Tracheal epithelial cell (primary cell): ENCODE measurements at places on chromosomes 12 and 14. TPM values are rescaled to one million over a fixed set of nuclear protein-coding genes. Genes with fewer than 3 reads are reported as not detected.

GLIPR1L2 gene
- total RNA-seq = 0.48 and 0.85 TPM in 2 replicates

OTX2 gene
- not detected in 2 replicates for total RNA-seq

IGF1 gene
- total RNA-seq = not detected in 2 replicates

CMTM5 gene
- not detected in 2 replicates for total RNA-seq

NUAK1 gene
- 5.8 and 12.8 TPM in 2 replicates for total RNA-seq

C12orf56 gene
- total RNA-seq = 0.85 and 0.96 TPM in 2 replicates

ENO2 gene
- 6.6 and 31.1 TPM in 2 replicates for total RNA-seq

CLEC4D gene
- under 0.01 TPM in 1 of 2 replicates, not detected in the other for total RNA-seq

IL26 gene
- not detected in 2 replicates for total RNA-seq

PSMD9 gene
- 58.2 and 61.9 TPM in 2 replicates for total RNA-seq

TPPP2 gene
- not detected in 2 replicates for total RNA-seq

CLEC1B gene
- total RNA-seq = not detected in 2 replicates

SERPINA12 gene
- total RNA-seq = not detected in 2 replicates

NKX2-1 gene
- 0.48 and 7.0 TPM in 2 replicates for total RNA-seq

KRT85 gene
- total RNA-seq = not detected in 2 replicates

TAS2R46 gene
- 0.85 and 0.96 TPM in 2 replicates for total RNA-seq

MUCL1 gene
- not detected in 2 replicates for total RNA-seq

GLIPR1 gene
- 6.6 and 34.5 TPM in 2 replicates for total RNA-seq

HHIPL1 gene
- total RNA-seq = 0.21 and 0.72 TPM in 2 replicates

CINP gene
- 40.0 and 56.7 TPM in 2 replicates for total RNA-seq

ACRBP gene
- not detected in 2 replicates for total RNA-seq

GLT1D1 gene
- not detected in 2 replicates for total RNA-seq

DHRS7 gene
- total RNA-seq = 162 and 167 TPM in 2 replicates

GNPNAT1 gene
- total RNA-seq = 34.2 and 58.2 TPM in 2 replicates

NRL gene
- total RNA-seq = 0.96 and 1.9 TPM in 2 replicates

PTCSC3 gene
- total RNA-seq = not detected in 2 replicates

KIAA0586 gene
- 8.9 and 14.9 TPM in 2 replicates for total RNA-seq

GLTP gene
- total RNA-seq = 193 and 230 TPM in 2 replicates

RAD9B gene
- 0.21 and 0.24 TPM in 2 replicates for total RNA-seq

RASSF9 gene
- total RNA-seq = 2.3 and 2.9 TPM in 2 replicates

LRRC43 gene
- total RNA-seq = 0.72 and 1.9 TPM in 2 replicates

FOXG1 gene
- total RNA-seq = not detected in 2 replicates

KLRC2 gene
- total RNA-seq = not detected in 2 replicates

HOTAIR gene
- under 0.01 TPM in 2 replicates for total RNA-seq

TMEM63C gene
- 1.4 and 8.1 TPM in 2 replicates for total RNA-seq

INSM2 gene
- not detected in 2 replicates for total RNA-seq

ADAM21 gene
- 0.48 and 0.64 TPM in 2 replicates for total RNA-seq

CIROP gene
- total RNA-seq = not detected in 2 replicates
